Uterus (tissue), 4 donors: ENCODE measurements at places on chromosomes 5 and 9.

- DNase-seq = no peak
These were observed 124.1 kb downstream of the PRDM9 start for GRCh38 chr5:23631302-23632045.

- DNase-seq = peak; percentile 23
These were observed at the start of gene IRX2 for GRCh38 chr5:2751592-2752021. TSS of gene IRX2 (minus strand) at chr5:2751677. CDS start at chr5:2751413, 264 bp downstream.

DNA sequence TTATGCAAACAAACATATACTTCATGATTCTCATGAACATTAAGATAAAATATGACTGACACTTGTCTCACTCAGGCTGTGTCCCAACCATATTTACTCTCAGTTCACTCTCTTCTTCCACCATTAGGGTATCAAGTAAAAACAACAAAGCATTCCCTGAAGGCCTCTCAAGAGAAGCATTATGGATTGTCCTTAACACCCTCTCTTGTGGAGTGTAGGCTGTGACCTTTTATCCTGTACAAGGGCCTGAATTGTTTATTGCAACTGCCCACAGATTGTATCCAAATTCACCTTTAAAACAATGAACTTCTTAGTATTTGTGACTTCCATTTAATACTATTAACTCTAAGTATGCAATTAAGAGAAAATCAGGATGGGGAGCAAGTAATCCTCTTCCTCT, 78.1 kb downstream of the RICTOR start:
- no peak for DNase-seq

GRCh38 chr5:98637557-98637956, 135.9 kb upstream of the RGMB start:
- DNase-seq = no peak

DNA sequence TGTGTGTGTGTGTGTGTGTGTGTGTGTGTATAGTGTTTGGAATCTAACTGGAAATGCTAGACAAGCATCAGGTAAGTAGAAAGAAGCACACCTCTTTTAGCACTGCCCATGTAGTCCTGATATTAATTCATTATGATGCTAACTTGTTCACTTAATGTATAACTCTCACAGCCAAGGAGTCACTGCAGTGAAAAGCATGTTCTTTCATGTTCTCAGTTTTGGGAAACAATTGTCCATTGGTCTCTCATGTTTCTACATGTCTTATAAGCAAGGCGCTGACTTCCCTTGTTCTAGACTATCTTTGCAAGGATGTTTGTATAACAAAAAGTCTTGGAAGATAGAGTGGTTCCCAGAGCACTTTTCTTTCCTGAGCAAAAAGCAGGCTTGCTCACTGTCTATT, 148.8 kb upstream of the TNPO1 start:
- no peak for DNase-seq

- no peak for DNase-seq
These were observed 363 bp upstream of the MAMDC2 start for GRCh38 chr9:70043285-70043684.

DNA sequence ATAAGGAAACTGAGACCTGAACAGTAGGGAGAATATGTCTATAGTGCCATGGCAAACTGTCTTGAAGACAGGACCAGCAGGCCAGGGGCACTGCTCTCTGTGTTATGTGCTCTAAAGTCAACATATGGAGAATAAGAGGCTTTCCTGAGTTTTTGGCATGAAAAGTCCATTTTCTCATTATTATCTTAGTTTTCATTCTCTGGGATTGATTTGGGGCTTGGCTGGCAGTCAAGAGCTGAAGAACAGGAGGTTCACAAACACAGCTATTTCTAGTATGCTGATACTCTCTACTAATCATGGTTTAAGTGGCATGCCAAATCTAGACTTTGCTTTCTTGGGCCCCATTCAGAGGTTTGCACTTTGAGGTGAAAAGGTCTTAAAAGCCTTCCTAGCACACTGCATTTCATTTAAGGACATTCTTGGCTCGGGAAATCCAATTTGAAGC, 404.4 kb downstream of the ZNF608 start:
- DNase-seq = peak; percentile 61

DNA sequence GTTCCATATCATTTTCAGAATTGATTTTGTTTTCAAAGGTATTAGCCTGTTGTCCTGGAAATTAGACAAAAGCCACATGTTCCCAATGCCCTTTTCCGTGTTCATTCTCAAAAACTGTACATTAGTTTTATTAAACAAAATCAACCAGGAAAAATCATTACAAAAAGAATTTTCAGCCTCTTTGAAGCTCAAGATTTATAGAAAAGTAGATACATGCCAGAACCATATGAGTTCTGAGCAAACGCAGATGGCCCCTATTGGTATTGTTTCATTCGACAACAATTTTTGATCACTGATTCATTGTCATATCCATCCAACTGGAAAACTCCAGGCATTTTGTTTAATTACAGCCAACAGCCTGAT, 148.5 kb upstream of the GRAMD2B start:
- no peak for DNase-seq

DNA sequence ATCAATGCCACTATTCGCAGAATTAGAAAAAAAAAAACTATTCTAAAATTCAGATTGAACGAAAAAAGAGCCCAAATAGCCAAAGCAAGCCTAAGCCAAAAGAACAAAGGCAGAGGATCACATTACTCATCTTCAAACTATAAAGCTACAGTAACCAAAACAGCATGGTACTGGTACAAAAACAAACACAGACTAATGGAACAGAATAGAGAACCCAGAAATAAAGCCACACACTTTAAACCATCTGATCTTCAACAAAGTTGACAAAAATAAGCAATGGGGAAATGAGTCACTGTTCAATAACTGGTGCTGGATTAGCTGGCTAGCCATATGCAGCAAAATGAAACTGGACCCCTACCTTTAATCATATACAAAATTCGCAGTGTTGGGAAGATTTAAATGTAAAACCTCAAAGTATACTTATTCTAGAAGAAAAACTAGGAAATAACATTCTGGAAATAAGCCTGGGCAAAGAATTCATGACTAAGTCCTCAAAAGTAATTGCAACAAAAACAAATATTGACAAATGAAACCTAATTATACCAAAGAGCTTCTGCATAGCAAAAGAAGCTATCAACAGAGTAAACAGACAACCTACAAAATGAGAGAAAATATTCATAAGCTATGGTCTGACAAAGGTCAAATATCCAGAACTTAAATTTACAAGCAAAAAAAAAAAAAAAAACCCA, 153.7 kb downstream of the NDUFS4 start:
- no peak for DNase-seq

GRCh38 chr5:21424907-21425306, 1428.2 kb downstream of the CDH12 start:
- no peak for DNase-seq

DNA sequence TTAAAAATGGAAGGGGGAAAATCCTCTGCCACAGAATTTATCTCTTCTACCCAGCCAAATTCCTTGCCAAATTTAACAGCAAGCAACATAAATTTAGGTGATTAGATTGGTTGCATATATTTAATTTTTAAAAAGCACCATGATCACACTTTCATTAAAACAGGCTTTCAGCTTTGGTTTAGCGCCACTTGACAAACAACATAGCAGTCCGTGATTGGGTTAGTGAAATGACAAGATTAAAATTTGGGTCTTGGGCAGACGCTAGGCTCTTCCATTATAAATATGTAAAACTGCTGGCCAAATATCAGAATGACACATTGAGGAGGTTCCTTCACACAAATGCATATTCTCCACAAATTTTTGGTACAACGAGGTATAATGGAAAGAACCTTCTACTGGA, 58.2 kb upstream of the CER1 start:
- DNase-seq = no peak
